ENCODE measurements at places on chromosomes 2 and 18. TPM values are rescaled to one million over a fixed set of nuclear protein-coding genes. Genes with fewer than 3 reads are reported as not detected.

The ERBB4 gene
- total RNA-seq = not detected

The PLEKHH2 gene
- total RNA-seq = 25.1 TPM

DNA sequence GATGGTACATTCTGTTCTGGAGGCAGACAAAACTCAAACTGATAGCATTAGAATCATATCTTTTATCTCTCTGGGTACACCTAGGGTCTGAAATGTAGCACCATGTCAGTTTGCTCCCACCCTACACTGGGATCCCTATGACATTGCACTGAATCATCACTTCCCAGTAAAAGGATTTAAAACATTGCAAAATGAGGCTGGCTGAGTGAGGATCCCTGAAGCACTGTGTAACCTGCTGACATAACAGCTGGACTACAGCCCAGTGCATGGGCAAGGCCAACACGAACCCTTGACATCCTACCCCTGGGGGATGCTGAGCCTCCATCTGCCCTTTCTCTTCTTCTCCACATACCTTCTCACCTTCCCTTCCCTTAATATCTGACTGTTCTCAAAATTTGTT lies 253.2 kb downstream of the TTC32 start:
- H3K36me3 ChIP-seq = no peaks in the 10 kb centered on the region
- H3K4me3 ChIP-seq = no peak overlapping the region
- no peaks in the 10 kb centered on the region for H3K4me1 ChIP-seq
- DNase-seq = no peak

DNA sequence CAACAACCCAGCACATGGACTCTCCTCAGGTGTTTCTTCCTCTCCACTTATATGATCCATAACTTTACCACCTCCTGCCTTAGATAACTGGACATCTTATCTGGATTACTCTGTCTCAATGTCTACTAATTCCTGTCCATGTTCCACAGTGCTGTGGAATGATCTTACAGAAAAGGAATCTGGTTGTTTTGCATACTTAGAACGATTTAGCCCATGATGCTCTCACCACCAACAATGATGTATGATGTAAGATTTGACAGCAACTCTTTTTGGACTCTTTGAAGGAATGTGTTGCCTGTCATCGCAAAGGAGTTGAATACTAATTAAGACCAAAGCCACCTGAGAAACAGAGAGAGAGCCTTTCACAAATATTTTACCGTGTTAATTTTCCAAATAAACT lies 37.7 kb upstream of the SYT4 start:
- no peak for DNase-seq
- no peaks in the 10 kb centered on the region for H3K27me3 ChIP-seq
- H3K4me3 ChIP-seq = no peak overlapping the region
- no peak overlapping the region for H3K27ac ChIP-seq
- H3K36me3 ChIP-seq = no peaks in the 10 kb centered on the region

- H3K27me3 ChIP-seq = peaks cover 62% of the 10 kb centered on the region
- peak; percentile 43 for DNase-seq
- no peak within 1 kb of the TSS for H3K27ac ChIP-seq
- H3K36me3 ChIP-seq = no peaks in the 10 kb centered on the region
- peaks cover 12% of the 10 kb centered on the region for H3K4me1 ChIP-seq
- peak within 1 kb of the TSS; percentile 60 for H3K4me3 ChIP-seq
Observed at GRCh38 chr2:178072383-178073301, at the start of gene PDE11A. PDE11A (minus strand) TSS chr2:178072777; CDS start chr2:178072437, 340 bp downstream.

The ZNF519 gene
- 24.2 TPM for total RNA-seq

GRCh38 chr2:212845941-212846340 lies 305.5 kb downstream of the IKZF2 start:
- peaks cover 6% of the 10 kb centered on the region for H3K36me3 ChIP-seq
- peaks cover 13% of the 10 kb centered on the region for H3K27me3 ChIP-seq
- peaks cover 10% of the 10 kb centered on the region for H3K4me1 ChIP-seq
- no peak overlapping the region for H3K27ac ChIP-seq

DNA sequence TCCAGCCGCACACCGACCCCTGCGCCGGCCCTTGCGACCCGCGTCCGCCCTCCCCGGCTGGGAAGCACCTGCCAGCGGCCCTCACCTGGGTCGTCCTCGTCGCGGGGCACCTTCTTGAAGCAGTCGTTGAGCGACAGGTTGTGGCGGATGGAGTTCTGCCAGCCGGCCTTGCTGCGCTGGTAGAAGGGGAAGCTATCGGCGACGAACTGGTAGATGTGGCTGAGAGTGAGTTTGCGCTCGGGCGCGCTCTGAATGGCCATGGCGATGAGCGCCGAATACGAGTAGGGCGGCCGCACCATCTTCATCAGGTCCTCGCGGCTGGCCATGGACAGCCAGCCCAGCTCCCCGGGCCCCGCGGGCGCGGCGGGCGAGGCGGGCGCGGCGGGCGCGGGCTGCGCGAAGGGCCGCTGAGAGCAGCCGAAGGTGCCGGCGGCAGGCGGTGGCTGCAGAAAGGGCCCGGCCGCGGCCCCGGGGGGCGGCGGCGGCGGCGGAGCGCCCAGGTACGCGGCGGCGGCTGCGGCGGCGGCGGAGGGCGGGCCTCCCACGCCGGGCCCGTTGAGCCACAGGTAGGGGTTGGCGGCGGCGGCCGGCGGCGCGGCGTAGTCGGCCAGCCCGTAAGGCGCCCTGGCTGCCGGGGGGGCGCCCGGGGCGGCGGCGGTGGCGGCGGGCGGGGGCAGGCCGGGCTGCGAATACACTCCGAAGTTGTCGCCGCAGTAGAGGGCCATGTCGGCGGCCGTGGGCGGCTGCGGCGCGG lies 505 bp downstream of the FOXI3 start:
- no peak for DNase-seq
- H3K27ac ChIP-seq = no peak overlapping the region
- H3K27me3 ChIP-seq = peaks cover 64% of the 10 kb centered on the region
- peak overlapping the region; percentile 52 for H3K4me3 ChIP-seq

GRCh38 chr18:72727038-72727655 lies 140.6 kb downstream of the NETO1 start:
- H3K27ac ChIP-seq = no peak overlapping the region
- H3K4me3 ChIP-seq = no peak overlapping the region
- no peaks in the 10 kb centered on the region for H3K27me3 ChIP-seq
- no peak for DNase-seq

The HOXD1 gene
- total RNA-seq = not detected

The XIRP2 gene
- total RNA-seq = not detected

DNA sequence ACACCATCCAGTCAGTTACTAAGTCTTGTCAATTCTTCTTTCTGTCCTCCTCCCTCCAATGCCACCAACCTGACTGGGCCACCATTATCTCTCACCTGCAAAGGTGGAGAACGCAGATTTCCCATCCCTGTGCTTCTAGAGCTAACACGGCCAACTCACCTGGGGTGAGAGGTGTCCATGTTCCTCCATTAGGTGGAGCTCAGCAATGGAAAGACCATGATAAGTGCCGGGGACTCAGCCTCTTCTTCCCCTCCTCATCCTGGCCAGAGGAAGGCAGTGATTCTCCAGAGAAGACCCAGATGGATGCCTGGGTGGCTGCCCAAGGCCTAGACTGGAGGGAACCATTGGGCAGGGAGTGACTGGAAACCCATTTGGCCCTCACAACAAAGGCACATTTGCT lies 48.1 kb upstream of the SLC1A4 start:
- H3K27me3 ChIP-seq = no peaks in the 10 kb centered on the region
- no peak overlapping the region for H3K4me3 ChIP-seq
- peaks cover 53% of the 10 kb centered on the region for H3K4me1 ChIP-seq
- no peak overlapping the region for H3K27ac ChIP-seq

DNA sequence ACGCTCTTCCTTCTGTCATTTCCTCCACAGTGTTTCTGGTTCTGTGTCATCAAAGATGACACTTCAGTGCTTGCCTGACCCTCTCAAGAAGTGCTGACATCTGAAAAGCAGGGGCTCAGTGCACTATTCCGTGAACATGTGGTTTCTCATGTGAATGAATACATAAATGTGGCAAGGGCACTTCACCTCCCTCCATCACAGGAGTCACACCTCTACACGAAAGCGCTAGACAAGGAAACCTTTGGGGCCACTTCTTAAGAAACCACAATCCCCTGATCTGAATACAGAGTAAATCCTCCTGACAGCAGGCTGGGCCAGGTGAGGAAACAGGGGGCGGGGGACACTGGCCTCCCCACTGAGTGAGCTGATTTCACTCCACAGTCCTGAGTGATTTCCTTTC lies 145.8 kb upstream of the ACAA2 start:
- H3K27ac ChIP-seq = no peak overlapping the region
- peaks cover 16% of the 10 kb centered on the region for H3K4me1 ChIP-seq
- H3K4me3 ChIP-seq = no peak overlapping the region
- DNase-seq = no peak
- no peaks in the 10 kb centered on the region for H3K36me3 ChIP-seq

DNA sequence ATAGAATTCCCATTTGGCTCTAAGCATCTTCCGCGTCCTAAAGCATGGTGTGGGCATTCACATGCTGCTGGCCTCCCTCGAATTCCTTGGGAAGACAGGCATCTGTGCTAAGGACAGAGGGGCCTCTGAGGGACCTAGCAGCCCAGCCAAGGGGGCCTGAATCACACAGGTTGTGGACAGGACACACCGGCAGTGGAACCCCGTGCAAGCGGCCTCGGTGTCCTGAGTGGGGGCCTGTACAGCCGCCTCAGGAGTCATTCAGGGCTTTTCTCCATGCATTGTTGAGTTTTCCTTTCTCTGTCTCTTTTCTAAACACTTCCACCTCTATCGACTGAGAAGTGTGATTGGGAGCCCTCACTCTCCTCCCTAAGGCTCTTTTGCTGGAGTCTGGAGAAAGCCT lies 44.3 kb upstream of the SMIM21 start:
- no peaks in the 10 kb centered on the region for H3K27me3 ChIP-seq
- H3K4me3 ChIP-seq = no peak overlapping the region
- no peaks in the 10 kb centered on the region for H3K4me1 ChIP-seq
- no peaks in the 10 kb centered on the region for H3K36me3 ChIP-seq
- no peak for DNase-seq
- H3K27ac ChIP-seq = no peak overlapping the region

- no peaks in the 10 kb centered on the region for H3K27me3 ChIP-seq
- no peak for DNase-seq
- no peak overlapping the region for H3K27ac ChIP-seq
- peaks cover 74% of the 10 kb centered on the region for H3K36me3 ChIP-seq
Observed at GRCh38 chr2:63926815-63927214, 85.1 kb downstream of the UGP2 start.

GRCh38 chr18:58195278-58195765 lies 151.3 kb downstream of the NEDD4L start:
- H3K36me3 ChIP-seq = no peaks in the 10 kb centered on the region
- H3K4me1 ChIP-seq = peaks cover 4% of the 10 kb centered on the region
- peak overlapping the region; percentile 23 for H3K4me3 ChIP-seq
- no peak overlapping the region for H3K27ac ChIP-seq
- H3K27me3 ChIP-seq = peaks cover 26% of the 10 kb centered on the region
- DNase-seq = no peak

The KLHL14 gene
- total RNA-seq = not detected

- peaks cover 38% of the 10 kb centered on the region for H3K4me1 ChIP-seq
- H3K36me3 ChIP-seq = peaks cover 72% of the 10 kb centered on the region
- no peaks in the 10 kb centered on the region for H3K27me3 ChIP-seq
Observed at GRCh38 chr2:238024986-238025385, 35.8 kb upstream of the SCLY start.

The CELF4 gene
- total RNA-seq = not detected

The CCL20 gene
- 2.0 TPM for total RNA-seq

GRCh38 chr2:95037384-95037839 lies 11.9 kb downstream of the MAL start:
- H3K27me3 ChIP-seq = no peaks in the 10 kb centered on the region
- no peak for DNase-seq
- H3K4me1 ChIP-seq = peaks cover 47% of the 10 kb centered on the region
- no peak overlapping the region for H3K4me3 ChIP-seq

DNA sequence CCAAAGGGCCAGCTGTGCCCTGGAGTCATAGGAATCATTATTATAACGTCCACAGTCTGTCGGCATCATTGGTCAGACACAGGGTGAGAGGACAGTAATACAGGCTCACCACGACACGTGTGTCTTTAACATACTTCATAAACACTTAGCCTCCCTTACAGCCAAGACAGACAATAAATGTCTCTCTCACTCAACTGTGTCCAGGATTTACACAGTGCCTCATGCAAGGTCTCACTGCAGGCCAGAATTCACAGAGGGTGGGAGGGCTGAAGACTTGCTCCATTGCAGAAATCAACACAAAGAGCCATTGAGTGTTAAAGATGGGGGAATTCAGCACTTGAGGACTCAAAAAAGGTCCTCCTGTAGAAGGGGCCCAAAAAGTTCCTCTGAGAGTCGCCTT lies 210.5 kb downstream of the BCL2 start:
- no peak overlapping the region for H3K4me3 ChIP-seq
- H3K4me1 ChIP-seq = peaks cover 50% of the 10 kb centered on the region
- H3K27me3 ChIP-seq = no peaks in the 10 kb centered on the region
- DNase-seq = no peak
